NCI-H2081 treated with DMSO at 0.1 percent for 48 hours (cell line): ENCODE measurements at places on chromosomes 12 and 14.

GRCh38 chr14:93073358-93073707 lies 42.4 kb downstream of the ITPK1 start:
- DNase-seq = no peak

DNA sequence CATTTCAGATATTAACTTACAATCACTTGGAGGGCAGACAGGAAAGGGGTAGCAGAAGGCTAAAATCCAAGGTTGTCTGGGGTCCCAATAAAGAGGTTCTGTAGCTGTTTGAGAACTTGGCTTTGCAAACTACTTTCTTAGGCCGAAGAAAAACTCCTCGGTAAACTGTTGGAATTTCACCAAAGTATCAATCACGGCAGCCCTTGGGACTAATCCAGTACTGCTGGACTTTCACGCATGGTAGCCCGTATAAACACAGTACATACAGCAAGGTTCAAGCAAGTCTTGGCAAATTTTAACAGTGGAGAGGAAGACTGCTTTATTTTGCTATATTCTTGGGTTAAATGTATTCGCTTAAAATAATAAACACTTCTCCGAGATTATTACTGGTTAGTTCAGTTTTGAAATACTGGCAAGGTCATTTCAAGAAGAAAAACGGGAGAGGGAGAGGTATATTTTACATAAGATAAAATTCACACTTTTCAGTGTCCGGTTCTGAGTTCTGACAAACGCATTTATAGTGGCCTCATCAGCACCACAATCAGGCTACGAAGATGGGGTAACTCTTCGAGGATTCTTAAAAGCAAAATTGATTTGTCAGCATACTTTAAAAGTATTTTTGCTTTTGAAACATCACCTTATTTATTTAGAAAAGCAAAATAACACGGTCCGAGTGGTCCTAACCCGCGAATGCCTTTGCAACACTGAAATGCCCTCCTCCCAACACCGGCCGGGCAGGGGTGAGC lies 1.3 kb downstream of the SETD3 start:
- DNase-seq = no peak

DNA sequence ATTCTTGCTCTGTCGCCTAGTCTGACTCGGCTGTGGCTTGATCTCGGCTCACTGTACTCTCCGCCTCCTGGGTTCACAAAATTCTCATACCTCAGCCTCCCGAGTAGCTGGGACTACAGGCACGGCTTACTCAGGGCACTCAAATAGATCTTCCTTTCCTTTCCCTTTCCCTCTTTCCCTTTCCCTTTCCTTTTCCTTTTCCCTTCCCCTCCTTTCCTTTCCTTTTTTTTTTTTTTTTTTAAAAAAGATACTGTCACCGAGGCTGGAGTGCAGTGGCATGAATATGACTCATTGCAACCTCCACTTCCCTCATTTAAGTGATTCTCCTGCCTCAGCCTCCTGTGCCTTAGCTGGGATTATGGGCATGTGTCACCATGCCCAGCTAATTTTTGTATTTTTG lies 86.0 kb downstream of the AEBP2 start:
- DNase-seq = no peak

DNA sequence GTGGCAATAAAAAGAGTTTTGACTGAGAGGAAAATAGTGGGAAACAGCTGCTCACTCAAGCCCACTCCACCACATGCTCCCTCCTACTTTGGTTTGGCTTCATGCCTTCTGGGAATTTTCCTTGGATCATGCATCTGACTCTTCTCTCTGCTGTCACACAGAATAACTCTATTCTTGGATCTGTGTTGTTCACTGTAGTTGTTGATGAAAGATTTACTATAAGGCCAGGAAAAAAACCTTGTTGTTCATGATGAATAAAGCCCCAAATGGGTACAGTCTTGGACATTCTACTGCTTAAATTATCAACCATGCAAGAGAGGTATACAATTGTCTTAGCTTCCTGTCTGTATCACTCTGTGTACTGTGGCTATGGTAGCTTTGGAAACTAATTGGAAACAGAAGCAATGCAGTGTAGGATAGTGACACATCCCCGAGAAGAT lies 70.5 kb downstream of the TMX1 start:
- no peak for DNase-seq

DNA sequence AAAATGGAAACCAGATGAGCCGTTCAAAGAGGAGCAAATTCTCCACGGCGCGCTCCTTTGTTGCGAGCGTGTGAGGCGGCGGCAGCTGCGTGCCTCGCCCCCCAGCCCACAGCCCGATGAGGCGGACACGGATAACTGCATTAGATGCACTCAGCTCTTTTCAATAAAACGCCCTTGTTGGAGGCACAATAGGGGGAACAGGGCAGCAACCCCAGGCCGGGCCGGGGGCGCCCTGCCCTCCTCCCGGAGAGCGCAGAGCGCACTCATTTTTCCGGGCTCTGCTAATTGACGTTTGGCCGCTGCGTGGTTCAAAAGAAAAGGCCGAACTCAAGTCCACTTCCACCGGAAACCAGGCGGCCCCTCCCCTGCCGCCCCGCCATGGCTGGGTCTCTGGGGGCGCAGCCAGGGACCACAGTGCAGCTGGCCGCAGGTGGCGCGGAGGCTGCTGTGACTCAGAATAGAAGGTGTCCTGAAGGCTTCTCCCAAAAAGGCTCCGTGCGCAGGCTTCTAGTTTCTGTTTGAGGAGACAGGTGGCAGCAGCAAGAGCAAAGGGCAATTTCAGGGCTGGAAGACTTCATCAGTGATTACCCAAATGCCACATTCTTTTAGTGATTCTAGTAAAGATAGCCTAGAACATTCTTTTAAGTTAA lies 29.0 kb upstream of the SMOC1 start:
- DNase-seq = no peak

GRCh38 chr12:99418379-99418778 lies 229.2 kb upstream of the GARIN6 start:
- no peak for DNase-seq

- no peak for DNase-seq
Observed at GRCh38 chr12:131988054-131988796, 38.5 kb downstream of the EP400 start.

GRCh38 chr14:31746326-31746725 lies 185.1 kb downstream of the NUBPL start:
- no peak for DNase-seq

- DNase-seq = no peak
Observed at GRCh38 chr14:74475678-74476077, 17.4 kb downstream of the NPC2 start.

GRCh38 chr14:60720962-60721325 lies 3.2 kb downstream of the SIX4 start:
- DNase-seq = no peak

DNA sequence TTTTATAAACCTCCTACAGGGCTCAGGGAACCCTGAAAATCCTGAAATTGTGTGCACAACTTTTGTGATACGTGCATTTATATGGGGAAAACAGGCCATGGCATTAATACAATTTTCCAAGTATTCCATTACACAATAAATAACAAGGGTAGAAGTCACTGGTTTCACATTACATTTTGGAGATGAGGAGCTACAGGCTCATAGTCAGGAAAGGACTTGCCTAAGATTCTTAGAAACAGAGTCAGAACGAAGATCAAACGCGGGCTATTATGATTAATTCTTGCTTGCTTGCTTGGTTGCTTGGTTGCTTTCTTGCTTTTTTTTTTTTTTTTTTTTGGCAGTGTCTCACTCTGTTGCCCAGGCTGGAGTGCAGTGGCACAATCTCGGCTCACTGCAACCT lies 16.7 kb downstream of the NOS1 start:
- DNase-seq = no peak

- peak; percentile 17 for DNase-seq
Observed at GRCh38 chr12:3311027-3311402, 180.0 kb upstream of the PRMT8 start.

GRCh38 chr14:22276913-22277816 lies 311.9 kb downstream of the DAD1 start:
- DNase-seq = no peak

GRCh38 chr14:59772233-59772632 lies 98.3 kb downstream of the RTN1 start:
- no peak for DNase-seq

DNA sequence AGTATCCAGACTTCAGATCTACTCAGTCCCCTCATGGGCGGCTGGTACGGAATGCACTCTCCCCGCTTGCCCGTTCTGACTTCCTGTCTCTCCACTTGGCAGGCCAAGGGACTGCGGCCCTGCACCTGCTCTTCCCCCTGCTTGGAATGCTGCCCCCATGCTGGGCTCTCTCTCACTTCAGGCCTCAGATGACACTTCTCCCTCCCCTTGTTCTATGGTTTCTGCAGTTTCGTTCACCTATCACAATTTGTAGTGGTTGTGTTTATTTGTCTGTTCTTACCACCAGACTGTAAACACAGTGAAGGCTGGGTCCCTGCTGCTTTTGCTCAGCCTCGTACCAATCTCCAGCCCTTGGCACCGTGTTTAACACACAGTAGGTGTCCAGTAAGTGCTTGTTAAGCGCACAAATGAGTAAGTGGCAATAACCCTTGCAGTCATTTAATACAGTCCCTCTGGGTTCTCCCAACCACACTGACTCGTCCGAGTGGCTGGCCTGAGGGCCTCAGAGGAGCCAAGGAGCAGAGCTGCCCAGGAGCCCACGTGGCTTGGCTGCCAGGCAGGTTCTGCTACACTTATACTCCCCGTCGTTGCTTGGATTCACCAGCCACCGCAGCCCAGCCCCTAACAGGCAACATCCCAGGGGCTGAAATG lies 11.8 kb downstream of the SLC6A12 start:
- peak; percentile 41 for DNase-seq

DNA sequence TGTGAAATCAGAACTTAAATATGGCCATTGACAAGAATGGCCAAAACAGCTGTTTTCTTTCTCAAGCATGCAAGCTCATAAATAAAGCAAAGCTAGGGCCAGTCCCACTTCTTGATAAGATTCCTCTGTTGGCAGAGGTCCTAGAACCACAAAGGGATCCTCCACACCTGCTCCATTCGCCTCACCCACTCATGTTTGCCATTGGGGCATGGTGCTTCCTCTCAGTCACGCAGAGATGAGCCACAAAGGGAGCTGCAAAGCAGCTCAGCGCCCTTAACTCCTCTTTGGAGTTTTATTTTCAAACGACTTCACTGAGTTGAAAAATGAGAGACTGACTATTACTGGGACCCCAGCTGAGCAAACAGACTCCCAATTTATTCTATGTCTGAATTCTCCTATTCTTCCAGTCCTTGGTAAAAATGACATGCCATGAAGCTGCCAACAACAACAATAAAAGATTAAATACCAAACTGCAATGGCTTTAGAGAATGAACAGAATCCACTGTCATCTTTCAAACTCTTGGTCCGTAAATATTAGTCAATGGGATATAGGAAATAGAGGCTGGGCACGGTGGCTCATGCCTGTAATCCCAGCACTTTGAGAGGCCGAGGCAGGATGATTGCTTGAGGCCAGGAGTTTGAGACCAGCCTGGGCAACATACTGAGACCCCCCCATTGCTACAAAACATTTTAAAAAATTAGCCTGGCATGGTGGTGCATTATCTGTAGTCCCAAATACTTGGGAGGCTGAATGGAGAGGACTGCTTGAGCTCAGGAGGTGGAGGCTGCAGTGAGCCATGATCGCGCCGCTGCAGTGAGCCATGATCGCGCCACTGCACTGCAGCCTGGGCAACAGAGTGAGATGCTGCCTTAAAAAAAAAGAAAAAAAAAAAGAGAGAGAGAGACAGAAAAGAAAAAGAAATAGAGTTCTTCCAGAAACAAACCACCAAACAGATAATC lies 16.4 kb downstream of the MANSC1 start:
- peak; percentile 70 for DNase-seq

GRCh38 chr14:48616931-48617330 lies 941.5 kb upstream of the MDGA2 start:
- peak; percentile 51 for DNase-seq

- DNase-seq = no peak
Observed at GRCh38 chr12:47286676-47287075, 206.9 kb upstream of the AMIGO2 start.

DNA sequence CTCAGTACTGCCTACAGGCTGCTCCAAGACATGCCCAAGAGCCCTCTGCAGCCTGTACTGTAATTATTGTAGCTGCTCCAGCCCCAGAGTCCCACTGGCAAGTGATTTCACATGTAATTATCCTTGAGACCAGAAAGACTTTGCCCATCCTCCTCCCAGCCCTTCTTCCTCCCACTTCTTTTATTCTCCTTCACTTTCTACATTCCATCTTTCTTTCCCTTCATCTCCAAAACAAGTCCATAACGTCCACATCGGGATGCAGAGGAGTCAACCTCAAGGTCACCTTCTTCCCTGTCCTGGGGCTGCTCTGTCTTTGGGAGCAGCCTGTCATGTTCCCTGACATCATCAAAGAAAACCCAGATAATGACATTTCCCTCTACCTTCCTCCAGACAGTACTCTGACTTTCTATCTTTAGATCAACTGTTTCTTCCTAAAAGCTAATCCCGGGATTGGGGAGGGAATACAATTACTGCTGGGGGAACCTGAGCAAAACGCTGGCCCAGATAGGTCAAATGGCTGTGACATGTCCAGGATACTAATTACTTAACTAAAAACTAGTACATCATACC lies 39.1 kb downstream of the SLC8A3 start:
- DNase-seq = no peak

- no peak for DNase-seq
Observed at GRCh38 chr14:71713016-71713415, 219.2 kb upstream of the RGS6 start.

DNA sequence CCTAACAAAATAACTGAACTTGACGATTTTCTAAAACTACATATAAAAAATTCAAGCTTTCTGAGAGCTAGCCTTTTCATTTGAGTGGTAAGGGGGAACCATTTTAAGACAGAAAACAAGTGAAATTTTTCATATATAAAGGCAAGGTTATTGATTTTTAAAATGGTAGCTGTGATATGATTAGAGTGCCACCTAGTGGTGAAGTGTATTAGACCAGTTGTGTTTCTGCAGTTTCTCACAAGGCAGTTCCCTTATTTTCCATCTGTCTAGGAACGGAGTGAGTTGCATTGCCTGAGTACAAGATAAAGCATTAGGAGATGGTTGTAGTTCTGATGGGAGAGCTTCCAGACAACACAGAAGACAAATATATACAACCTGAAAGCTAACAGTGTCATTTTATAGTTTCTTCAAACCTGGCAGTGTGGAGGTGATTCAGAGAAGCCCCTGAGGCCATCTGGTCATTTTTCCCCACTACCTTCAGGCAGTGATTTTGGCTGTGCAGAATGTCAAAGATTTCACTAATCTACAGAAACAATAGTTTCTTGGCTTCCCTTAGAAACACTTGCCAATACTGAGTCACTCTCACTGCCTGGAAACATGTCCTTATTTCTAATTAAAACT lies 180.8 kb downstream of the C12orf50 start:
- peak; percentile 29 for DNase-seq

- DNase-seq = no peak
Observed at GRCh38 chr14:99574099-99574880, 29.7 kb downstream of the CCDC85C start.

- no peak for DNase-seq
Observed at GRCh38 chr12:3694673-3695072, 58.2 kb downstream of the CRACR2A start.

DNA sequence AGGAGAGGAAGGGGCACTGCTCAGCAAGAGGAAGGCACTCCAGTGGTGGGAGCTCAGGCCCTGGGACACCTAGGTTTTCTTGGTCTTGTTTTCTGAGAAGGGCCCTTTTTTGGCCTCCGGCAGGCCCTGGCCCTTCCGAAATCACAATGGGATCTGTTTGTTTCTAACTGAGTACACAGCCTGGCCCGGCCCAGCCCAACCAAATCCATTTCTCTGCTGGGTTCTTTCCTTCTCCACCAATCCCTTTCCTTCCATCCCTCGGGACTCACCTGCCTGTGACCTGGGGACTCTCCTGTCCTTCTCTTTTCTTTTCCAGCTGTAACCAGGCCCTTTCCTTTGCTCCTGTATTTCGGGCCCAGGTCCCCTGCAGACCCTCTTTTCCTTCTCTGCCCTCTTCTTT lies 18.6 kb downstream of the TEAD4 start:
- no peak for DNase-seq
